ENCODE measurements at places on chromosomes 7 and 10.

- DNase-seq, result no peak
Observed at GRCh38 chr10:72044417-72045041, 43.8 kb downstream of the SPOCK2 start.

DNA sequence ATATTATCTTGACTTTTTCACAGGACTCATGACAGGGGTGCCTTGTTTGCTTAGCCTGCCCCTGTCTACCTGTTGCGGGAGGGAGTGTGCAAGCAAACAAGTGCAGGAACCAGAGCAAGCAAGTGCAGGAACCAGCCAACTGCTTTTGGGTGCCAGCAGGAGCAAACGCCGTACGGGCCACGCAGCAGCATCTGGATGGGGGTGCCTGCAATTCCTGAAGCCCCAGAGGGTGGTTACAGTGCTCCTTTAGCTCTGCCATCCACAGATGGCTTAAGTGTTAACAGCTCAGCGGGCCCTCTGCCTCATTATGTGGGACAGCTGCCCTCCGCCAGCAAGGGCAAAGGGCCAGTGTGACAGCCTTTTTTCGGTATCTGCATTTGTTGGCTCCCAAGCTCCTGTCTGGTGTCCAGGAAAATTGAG, 83.5 kb downstream of the MICU1 start:
- DNase-seq, result no peak

- DNase-seq, result no peak
Observed at GRCh38 chr7:103833401-103833800, 156.1 kb downstream of the RELN start.

- DNase-seq, result peak; percentile 5
Observed at GRCh38 chr7:33932832-33933468, 27.6 kb downstream of the BMPER start.

- peak; percentile 12 for DNase-seq
Observed at GRCh38 chr10:26737730-26738129, 40.2 kb downstream of the PDSS1 start.

DNA sequence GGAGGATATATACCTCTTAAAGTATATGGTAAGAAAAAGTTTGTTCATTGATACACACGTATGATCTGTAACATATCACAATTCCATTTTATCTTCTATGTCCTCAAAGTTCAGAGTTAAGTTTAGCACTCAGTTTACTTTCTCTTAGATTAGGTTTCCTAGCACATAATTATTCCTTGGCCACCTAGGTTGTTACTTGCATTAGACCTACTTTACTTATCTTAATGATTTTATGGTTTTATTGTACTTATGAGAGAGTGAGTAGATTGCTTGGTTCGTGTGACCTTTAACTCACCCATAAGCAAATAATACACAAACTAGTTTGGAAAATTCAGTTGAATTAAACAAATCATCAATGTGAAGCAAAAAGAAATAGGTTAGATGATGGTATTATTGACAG, 33.9 kb upstream of the SP4 start:
- DNase-seq, result no peak

DNA sequence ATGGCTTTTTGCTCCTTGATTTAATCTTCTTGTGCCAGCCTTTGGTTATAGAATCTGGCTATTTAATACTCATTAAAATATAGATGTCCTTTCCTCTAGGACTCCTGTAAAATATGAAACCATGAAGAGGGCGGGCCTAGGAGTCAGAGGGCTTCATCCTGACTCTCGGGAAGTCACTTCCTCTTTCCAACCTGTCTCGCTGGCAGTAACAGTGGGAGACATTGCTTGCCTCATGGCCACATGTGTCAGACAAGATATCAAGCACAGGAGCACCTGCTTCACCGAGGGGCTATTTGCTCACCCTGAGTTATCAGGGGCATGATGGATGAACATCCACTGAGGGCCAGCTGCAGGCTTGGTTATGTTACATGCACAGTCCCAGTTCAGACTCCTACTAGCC, 31.0 kb downstream of the SLIT1 start:
- DNase-seq, result no peak

GRCh38 chr7:128396357-128396756, 13.4 kb downstream of the IMPDH1 start:
- DNase-seq, result no peak

DNA sequence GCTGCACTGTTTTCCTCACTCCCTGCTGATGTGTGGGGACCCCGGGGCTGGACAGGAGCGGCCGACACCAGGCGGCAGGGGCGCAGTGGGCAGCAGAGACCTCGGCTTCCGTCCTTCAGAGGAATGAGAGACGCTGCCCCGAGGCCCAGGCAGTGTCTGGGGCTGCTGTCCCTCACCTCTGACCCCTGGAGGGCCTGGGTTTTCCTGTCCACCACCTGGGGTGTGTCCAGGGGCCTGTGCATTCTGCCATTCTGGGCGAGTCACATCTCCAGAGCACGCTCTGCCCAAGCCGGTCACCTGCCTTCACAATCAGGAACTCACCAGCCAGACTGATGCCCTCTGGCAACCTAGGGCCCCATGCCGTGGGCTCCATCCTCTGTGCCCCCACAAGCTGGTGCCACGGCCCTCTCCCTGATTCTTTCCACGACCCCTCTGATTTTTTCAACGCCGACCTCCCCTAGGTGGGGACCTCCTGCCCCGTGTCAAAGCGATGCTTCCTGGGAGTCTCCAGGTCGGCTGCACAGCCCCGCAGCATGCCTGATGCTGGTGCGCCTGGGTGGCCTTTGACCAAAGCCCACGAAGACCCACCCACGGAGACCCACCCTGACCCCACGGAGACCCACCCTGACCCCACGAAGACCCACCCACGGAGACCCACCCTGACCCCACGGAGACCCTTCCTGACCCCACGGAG, 53.7 kb upstream of the CFAP46 start:
- no peak for DNase-seq

DNA sequence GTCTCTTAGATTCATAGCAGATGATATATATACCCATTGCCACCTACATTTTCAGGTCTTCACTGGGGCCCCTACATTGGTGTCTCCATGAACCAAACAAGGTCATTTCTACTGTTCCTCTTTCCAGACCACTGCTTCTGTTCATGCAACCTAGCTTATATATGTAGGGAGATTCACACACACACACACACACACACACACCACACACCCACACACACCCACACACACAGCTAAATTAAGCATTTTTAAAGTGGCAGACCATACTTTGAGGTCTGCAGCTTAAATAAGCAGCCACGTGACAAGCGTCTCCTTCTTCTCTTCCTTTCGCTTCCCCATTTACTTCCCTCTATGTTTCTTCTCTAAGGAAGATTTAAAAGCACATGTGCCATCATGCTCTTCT, 70.0 kb upstream of the CC2D2B start:
- DNase-seq, result no peak

DNA sequence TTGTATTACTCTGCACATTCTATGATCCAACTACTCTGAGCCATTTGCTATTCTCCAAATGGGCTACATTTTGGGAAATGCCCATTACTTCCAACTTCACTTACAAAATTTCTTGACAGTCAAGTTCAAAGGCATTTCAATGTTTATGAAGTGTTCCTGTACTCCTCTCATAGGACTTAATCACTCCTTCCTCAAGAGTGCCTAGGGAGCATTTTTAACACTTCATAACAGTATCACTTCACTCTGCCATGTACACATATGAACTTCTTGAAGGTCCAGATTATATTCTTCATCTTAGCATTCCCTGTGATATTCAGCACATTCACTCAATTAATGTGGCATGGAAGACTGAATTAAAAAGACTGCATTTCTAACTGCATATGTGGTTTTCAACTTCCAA, 21.6 kb downstream of the OSBPL3 start:
- DNase-seq, result no peak

DNA sequence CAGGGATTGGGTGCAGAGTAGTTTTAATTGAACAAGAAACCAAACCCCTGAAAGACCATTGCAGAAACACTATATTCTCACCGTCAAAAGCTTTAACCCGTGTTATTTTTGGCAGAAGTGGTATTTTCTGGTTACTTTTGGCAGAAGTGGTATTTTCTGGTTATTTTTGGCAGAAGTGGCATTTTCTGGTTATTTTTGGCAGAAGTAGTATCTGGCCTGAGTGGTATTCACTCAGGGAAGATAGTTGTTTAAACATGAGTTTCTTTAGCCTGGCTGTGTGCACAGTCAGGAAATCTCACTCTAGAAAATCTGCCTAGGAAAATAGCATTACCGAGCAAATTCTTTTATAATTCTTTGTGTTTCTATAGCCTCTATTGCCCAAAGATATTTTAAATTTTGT, 322.7 kb downstream of the GFRA1 start:
- DNase-seq, result no peak

- no peak for DNase-seq
Observed at GRCh38 chr7:12803542-12803941, 116.1 kb downstream of the ARL4A start.

GRCh38 chr7:101398396-101399289, 36.0 kb downstream of the COL26A1 start:
- no peak for DNase-seq

DNA sequence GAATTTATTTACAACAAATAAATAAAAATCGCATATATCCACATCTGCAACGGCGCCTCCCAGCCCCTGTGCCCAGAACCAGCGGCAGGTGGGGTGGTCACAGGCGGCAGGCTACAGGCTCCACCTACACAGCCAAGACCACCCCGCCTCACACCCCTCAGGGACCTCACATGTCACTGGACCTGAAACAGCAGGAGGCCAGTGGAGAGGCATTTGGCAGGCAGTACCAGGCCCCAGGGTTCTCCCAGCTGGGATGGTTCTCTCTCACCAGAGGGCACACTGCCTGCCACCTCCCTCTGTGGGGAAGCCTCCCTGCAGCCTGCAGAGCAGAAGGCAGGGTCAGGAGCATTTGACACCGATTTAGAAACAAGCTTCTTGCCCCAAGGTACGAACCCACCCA, 81.5 kb downstream of the MAD1L1 start:
- DNase-seq, result no peak

GRCh38 chr7:45420843-45421495, 153.2 kb upstream of the ADCY1 start:
- DNase-seq, result no peak

GRCh38 chr10:117170244-117170643, 27.0 kb upstream of the KCNK18 start:
- no peak for DNase-seq

- DNase-seq, result no peak
Observed at GRCh38 chr7:46321556-46322205, 400.6 kb upstream of the IGFBP3 start.

DNA sequence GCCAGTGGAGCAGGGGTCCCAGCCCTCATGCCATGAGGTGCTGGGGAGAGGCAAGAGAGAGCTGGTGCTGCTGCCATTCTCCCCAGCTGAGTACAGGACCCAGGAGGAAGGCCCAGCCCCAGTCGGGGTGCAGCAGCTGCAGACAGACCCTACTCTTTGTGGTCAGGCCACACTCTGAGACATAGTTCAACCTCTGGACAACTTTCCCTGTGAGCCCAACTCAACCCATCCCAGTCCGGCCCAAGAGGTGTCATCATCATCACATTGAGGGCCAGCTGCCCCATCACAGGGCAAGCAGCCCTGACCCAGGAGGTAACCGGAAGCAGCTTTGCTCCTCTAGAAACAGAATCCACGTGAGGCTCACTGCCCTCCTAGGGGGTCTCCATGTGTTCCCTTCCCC, 133.8 kb upstream of the KCNMA1 start:
- DNase-seq, result no peak

DNA sequence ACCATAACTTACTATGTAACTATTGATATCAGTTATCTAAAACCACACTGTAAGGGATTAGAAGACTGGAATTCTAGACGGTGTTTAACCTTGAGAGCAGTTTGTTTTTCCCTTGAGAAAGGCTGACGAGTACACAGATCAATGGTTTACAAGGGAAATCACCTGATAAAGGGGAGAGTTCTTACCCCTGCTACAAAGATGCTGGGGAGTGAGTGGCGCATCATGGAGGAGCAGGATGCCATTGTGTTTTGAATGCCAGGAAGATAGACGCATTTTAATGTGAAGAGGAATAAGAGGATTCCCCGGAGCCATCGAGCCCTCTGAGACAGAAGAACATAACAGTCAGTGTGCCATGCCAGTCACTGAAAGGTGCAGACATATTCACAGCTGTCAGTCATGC, 145.2 kb downstream of the PKD1L1 start:
- no peak for DNase-seq

DNA sequence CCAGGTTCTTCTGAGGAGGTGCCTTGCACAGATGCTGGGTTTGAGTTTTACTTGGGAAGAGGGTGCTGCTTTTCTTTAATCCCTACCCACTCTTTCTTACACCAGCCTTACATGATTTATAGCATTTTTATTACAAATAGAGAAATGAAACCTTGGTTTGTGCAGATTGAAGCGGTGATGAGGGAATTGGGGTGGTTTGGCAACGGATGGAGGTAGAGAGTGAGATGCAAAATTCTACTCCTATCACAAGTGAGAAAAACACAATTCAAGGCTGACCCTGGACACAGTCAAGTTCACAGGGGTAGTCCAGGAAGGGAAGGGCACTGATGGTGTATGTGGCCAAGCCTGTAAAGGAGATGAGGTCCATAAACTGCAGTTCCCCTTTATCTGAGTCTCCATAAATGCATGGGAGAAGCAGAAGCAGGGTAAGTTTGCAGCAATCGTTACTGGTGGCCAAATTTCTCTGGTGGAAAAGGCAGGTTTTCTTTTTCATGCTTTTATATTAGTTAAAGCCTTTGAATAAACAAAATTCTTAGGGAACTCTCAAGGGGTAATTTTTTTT, 214.3 kb downstream of the JAZF1 start:
- no peak for DNase-seq

DNA sequence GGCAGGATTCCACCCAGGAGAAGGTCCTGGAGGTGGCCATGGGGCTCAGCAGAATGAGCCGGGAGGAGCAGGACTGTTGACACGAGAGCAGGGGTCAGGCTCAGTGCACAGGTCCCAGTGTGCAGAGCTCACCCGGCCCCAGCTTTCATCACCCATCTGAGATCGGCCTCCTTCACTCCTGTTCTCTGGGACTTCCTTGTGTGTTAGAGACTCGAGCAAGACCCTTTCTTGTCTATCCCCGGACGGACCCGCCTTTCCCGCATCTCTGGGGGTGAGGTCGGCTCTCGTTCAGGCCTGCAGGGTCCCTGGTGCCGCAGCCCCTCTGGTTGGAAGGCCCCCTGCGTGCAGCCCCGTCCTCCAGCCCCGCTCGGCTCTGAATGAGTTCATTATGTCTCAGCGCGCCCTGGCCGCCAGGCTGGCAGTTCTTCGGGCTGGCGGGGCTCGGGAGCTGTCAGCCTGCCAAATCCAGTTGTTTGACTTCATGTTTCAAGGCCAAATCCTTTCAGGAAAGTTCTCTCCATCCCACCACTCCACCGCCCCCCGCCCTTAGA, 127.9 kb downstream of the LHPP start:
- no peak for DNase-seq

- no peak for DNase-seq
Observed at GRCh38 chr7:117652943-117653680, 173.3 kb downstream of the CFTR start.

DNA sequence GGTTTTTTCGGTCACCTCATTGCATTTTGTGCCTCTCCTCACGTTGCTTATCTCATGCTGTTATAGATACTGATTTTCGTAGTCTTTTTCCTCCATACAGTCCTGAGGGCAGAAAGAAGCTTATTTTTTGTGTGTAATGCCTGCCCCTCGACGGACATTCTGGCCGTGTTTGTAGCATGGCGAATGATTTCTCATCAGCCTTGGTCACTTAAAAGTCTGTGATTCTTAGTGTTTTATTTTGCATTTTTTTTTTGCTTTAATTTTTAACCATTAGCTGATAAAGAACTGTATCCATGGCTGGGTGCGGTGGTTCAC, 469 bp upstream of the NOC3L start:
- no peak for DNase-seq

- no peak for DNase-seq
Observed at GRCh38 chr10:73577788-73578187, 13.4 kb downstream of the USP54 start.

All from T-helper 22 cell (primary cell).